ENCODE measurements at places on chromosomes 7 and 10. TPM values are rescaled to one million over a fixed set of nuclear protein-coding genes. Genes with fewer than 3 reads are reported as not detected.

Gene ASZ1
- total RNA-seq, result not detected

Gene RBM17
- 51.0 TPM for total RNA-seq

Gene PDK4
- 842 TPM for total RNA-seq

Gene SLC18A3
- total RNA-seq, result 1.7 TPM

Gene EPHB4
- total RNA-seq, result 19.0 TPM

Gene SVIL
- 1,184 TPM for total RNA-seq

Gene FAM241B
- total RNA-seq, result 7.9 TPM

Gene TMEM26
- 0.12 TPM for total RNA-seq

Gene SCRN1
- 108 TPM for total RNA-seq

Gene CYP3A4
- total RNA-seq, result not detected

Gene LIPJ
- total RNA-seq, result 0.13 TPM

Gene MYH16
- total RNA-seq, result not detected

Gene DYDC2
- not detected for total RNA-seq

GRCh38 chr10:110170142-110170971 is 37.0 kb upstream of the MXI1 start:
- no peak for ATAC-seq

GRCh38 chr10:75066271-75066670 is 45.2 kb upstream of the SAMD8 start:
- ATAC-seq, result no peak

DNA sequence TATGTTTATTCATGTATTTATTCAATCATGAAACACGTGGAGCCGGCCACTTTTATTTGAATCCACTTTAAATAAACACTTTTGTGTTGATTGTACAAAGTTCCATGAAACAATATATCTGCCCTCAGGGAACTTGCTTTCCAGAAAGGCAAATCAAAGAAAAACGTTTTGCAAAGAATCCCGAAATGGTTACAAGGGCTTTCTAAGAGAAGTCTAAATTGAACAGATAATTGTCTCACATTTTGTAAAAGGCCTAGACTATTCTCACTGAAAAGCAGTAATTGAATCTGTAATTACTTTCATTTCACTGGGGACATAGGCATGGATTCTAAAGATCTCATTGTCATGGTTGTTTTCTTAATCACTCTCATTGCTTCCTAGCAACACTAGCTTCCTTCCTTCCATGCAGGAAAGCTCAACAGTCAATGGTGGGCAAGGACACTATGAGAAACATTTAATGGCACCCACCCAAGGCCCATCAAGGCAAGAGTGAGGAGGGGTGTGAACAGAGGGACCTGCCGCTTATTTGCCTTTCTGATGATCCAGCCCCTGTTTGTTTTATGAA is 622.4 kb upstream of the C7orf33 start:
- no peak for ATAC-seq

GRCh38 chr10:124734311-124735166 is 9.6 kb downstream of the FAM53B start:
- ATAC-seq, result no peak

GRCh38 chr7:121071662-121072061 is 83.2 kb downstream of the CPED1 start:
- no peak for ATAC-seq

DNA sequence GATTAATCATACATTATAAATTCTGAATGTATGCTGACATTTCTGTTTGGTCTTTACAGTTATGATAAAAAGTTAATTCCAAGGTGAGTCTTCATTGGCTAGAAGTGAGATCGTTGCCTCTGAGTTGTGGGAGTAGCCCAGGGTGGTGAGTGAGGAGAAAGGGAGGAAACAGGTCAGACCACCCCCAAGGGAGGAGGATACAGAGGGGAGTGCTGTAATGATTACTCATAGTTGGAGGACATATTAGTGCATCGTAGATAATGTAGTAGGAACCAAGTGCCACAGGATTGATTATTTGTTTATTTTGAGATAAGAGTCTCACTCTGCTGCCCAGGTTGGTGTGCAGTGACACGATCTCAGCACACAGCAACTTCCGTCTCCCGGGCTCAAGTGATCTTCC is 672.2 kb downstream of the INHBA start:
- no peak for ATAC-seq

GRCh38 chr7:32905175-32905662 is 13.7 kb upstream of the KBTBD2 start:
- peak; percentile 73 for ATAC-seq

DNA sequence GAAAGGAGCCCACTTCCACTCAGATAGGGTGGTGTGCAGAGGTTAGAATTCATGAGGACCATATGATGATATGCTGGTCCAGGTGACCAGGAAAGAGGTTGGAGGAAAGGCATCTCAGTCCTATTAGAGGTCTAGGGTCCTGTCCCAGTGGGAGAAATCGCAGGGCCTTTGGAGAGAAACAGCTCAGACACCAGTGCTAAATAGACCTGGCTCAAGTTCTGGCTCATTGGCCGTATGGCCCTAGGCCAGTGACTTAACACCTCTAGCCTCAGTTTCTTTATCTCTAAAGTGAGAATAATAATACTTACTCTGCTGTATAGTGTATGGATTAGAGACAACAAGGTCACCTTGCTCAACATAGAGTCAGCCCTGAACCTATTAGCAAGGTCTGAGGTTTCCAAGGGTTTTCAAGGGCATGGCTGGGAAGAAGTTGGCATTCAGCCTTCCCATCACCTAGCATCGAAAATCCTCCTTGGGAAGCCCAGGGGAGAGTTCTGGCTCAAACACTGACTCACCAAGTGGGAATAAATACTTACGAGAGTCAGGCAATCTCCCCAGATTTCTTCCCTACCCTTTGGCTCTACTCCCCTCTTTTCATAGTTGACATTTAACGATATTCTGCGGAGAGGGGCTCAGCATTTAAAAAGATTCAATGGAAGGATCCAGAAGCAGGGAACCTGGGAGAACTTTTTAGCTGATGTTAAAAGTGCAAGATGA is 473.1 kb upstream of the PODXL start:
- no peak for ATAC-seq

GRCh38 chr7:102883098-102883860 is 29.5 kb upstream of the LRRC17 start:
- no peak for ATAC-seq

DNA sequence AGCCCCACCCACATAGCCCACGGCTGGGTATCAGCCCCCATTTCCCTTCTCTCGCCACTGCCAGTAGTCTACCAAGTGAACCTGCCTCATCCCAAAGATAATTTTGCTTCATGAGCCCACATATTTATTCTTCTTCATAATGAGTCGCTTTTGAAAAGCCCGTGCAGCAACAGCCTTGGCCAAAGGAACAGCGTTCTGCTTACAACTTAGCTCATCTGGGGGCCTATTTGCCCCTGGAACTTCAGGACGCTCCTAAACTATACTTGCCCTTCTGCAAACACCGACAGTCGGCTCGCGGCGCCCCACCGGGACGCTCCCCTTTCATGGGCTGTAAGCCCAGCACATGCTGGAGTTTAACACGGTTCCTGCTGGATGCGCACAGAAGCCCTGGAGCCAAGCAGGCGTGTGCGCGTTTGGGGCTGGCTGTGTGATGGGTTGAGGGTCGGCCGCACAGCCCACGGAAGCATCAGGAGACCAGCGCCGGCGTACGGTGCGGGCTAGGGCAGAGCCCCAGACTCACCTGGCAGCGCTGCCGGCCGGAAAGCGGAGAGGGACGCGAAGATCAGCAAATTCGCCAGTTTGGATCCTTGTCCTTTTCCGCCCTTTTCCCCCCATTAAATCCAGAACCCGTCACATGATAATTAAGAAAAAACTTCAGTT is 370 bp downstream of the TMEM60 start:
- peak; percentile 8 for ATAC-seq

DNA sequence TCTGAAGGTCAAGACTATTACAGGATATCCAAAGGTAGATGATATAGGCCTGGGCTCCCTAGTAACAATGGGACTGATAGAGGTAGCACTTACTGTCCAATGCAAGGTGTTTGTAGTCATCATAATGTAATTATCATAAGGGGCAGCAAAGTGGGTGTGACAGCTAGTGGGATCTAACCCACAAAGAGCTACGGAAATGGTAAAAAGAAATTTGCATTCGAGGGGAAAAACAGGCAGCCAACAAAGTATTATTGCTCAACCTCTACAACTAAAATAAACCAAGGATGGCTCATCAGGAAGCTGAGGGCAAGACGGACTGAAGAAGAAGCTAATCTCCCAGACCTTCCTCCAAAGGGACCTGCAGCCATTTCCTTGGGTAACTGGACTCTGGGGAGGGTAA is 211.0 kb downstream of the WDR11 start:
- no peak for ATAC-seq

DNA sequence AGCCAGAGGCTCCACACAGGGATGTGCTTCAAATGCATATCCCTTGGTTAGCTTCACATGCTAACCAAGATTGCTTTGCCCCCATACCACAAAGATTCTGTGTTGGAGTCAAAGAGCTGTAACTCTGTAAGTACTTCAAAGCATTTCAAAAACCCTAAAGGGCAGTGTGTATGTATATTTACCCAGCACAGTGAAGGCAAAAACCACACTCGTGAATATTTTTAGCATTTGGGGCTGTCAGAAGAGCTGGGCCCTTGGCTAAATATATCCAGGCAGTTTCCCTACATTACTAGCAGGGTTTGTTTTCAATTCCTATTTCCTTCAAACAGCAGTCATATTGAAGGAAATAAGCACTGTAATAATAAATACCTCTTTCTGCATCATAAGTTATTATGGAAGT is 84.2 kb upstream of the STEAP1B start:
- no peak for ATAC-seq

DNA sequence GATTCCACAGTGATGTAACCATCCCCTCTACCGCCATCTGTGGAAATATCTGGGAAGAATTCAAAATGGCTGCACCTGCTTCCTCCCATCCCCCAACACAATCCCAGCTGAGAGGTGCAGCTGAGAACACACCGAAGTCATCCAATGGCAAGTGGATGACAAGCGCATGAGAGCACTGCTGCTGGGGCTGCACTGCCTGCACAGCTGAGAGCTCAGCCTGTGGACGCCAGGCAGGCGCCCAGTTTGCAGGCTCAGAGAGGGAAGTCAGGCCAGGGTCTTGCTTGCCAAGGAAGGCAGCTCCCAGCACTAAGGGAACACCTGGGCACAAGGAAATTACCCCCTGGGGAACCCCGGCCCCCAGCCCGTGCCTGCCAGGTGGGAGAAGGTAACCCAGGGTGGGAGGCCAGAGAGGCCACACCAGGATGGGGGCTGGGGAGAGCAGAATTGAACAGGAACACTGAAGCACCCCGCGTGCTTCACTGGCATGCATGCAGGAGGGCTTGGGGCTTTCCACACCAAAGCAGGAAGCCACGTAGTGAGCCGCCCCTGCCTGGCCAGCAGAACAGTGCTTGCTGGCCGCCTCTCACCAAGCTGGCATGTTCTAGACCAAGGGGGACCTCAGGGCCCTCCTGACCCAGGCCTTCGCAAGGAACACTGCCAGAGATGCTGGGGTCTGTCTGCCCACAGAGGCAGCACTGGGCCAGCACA is 46.2 kb downstream of the FAM53B start:
- no peak for ATAC-seq

DNA sequence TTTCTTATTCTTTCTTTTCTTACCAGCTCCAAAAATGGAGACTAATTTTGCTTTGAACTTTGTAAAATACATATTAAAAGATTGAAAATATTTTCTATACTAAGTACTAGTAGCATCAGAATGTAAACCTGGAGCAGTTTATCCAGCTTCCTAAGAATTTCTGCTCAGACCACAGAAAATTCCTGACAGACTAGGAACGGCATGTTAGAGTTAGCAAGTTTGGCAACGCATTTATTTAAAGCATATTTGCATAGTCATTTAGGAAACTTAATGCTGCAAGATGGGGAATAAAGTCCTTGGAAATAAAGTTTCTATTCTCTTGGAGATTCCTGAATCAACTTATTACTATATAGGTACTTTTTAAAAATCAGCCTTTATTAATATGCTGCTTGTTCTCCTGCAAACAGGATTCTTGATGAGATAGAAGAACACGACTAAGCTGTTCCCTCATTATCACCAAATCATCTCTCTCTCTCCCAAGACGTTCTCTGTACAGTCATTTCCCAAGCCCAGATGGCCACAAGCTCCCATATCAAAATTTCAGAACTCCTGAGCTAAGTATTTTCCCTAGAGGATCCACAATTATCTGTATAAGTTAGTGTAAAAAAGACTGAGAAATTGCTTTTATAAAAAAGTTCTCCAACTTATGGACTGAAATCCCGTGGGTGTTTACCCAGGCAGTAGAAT is 305.8 kb upstream of the NEBL start:
- ATAC-seq, result no peak

DNA sequence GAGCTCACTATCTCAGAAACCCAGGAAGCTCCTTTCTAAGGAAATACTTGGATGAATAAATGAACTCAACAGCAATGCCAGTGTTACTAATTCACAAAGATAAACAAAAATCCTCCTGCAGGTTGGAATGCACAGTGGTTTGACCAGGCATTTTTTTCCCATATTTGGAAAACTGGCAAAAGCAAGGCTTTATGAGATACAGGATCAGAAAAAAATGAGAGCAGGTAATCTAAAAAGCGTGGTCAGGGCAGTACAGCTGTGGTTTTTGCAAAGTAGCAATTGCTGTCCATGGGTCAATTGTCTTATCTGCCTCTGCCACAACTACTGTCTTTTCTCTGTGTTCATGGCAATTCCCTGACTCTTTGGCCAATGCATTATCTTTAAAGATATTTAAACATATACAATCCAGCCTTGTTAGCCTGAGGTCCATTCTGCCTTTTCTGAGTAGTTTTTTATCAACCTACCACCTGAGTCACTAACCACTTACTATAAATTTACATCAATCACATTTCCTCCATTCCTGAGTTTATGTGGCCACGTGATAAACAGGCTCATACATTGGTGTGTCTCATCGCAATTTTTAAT is 564.5 kb upstream of the IGFBP3 start:
- ATAC-seq, result no peak

- ATAC-seq, result no peak
Measured at GRCh38 chr10:4725917-4726606, 99.9 kb upstream of the AKR1E2 start.

GRCh38 chr7:158281441-158281840 is 306.2 kb downstream of the PTPRN2 start:
- ATAC-seq, result no peak

GRCh38 chr7:100428199-100428966 is at the start of gene ZCWPW1:
Gene ZCWPW1 (minus strand): TSS chr7:100428703. CDS start chr7:100420649, 8,054 bp downstream.
- peak; percentile 73 for ATAC-seq

DNA sequence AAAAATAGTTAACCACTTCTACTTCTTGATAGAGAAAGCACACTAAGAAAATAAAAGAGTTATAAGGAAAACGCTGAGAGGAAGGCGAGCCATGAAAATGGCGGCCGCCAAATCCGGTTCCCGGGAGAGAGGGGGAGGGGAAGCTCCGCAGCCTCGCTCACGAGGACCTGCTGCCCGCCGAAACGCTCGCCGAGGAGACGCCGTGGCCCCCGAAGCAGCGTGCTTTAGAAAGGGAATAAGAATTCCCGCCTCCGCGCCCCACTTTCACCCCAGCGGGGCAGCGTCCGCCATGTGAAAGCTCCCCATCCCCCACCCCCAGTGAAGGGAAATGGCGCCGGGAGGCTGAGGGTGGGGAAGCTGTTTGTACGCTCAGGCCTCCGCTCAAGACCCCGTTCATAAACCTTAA is 505 bp downstream of the HNRNPA2B1 start:
- no peak for ATAC-seq

DNA sequence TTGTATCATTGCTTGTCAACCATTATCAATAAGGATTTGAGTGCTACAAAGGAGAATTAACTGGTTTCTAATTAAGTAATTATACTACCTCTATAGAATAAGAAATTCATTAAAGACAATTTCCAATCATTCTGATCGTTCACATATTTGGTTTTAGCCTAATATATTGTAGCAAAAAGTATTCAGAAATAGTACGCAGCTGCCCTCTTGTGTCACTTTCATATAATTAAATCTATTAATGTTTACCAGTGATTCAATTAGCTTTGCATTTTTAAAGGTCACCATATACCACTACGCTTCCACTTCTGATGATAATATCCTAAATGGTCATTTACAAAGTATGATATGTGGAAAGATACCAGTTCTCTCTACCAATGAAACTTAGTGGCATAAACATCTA is 128.3 kb downstream of the NEBL start:
- ATAC-seq, result no peak

All from gastroesophageal sphincter (tissue), 4 donors.